ENCODE measurements at places on chromosomes 12 and 14. TPM values are rescaled to one million over a fixed set of nuclear protein-coding genes. Genes with fewer than 3 reads are reported as not detected.

The GXYLT1 gene
- 7.4 TPM for total RNA-seq

The TRIM9 gene
- total RNA-seq: 2.7 TPM

The BICDL1 gene
- total RNA-seq: not detected

The GPR135 gene
- total RNA-seq: 1.1 TPM

The LYZ gene
- total RNA-seq: not detected

The BDKRB2 gene
- total RNA-seq: 0.32 TPM

The JDP2 gene
- 122 TPM for total RNA-seq

The FAM90A1 gene
- not detected for total RNA-seq

The INHBC gene
- total RNA-seq: not detected

The RPL10L gene
- total RNA-seq: not detected

The TMTC1 gene
- total RNA-seq: 114 TPM

The PAPLN gene
- total RNA-seq: 7.6 TPM

The TMEM30B gene
- total RNA-seq: 0.18 TPM

The ESPL1 gene
- total RNA-seq: 4.7 TPM

The CKB gene
- total RNA-seq: 67.9 TPM

The TMEM63C gene
- total RNA-seq: not detected

The BCL7A gene
- 1.3 TPM for total RNA-seq

The NOXRED1 gene
- total RNA-seq: not detected

The ATG14 gene
- 6.0 TPM for total RNA-seq

The TRIAP1 gene
- total RNA-seq: 39.9 TPM

The TSPAN9 gene
- total RNA-seq: 27.1 TPM

The ALG10B gene
- 1.3 TPM for total RNA-seq

The FOXA1 gene
- total RNA-seq: not detected

The MIA2 gene
- total RNA-seq: 15.7 TPM

The GIT2 gene
- total RNA-seq: 25.3 TPM

The KRT75 gene
- total RNA-seq: not detected

The NRL gene
- not detected for total RNA-seq

Data from cardiac atrium fibroblast (primary cell).